ENCODE measurements at places on chromosomes 16 and 17.

DNA sequence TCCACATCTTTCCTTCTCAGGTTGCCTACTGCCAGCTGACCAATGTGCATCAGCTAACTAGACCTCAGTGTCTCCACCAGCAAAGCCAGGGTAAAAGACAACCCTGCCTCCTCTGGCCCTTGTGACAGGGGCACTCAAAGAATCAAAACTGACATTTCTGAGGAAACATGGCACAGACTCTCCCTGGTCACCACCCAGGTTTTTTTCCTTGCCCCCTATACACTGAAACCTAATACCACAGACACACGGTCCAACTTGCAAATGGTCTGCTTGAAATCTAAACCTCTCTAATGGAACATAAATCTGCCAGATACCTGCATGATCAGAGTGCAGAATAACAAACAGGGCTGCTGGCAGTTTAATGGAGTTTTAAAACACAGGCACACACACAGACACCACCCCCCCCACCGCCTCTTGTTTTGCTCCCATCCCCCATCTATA lies 19.5 kb upstream of the CORO6 start:
- no peak for DNase-seq
- H3K27me3 ChIP-seq = peaks cover 2% of the 10 kb centered on the region
- H3K27ac ChIP-seq = peak overlapping the region; percentile 17

DNA sequence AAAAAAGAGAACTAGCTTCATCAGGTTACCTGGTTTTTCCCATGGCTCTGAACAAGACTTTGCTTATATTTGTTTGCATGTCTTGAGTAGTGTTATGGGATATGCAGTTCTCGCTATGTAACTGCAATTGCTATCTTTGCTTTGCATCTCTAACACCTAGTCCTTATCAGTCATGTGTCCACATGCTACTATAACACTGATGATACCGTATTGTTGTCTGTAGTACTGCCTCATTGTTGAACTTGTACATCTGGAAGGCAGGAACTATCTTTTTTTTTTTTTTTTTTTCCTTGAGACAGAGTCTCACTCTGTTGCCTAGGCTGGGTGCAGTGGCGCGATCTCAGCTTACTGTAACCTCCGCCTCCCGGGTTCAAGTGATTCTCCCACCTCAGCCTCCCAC lies 2.5 kb downstream of the PSME3 start:
- no peaks in the 10 kb centered on the region for H3K27me3 ChIP-seq
- no peaks in the 10 kb centered on the region for H3K36me3 ChIP-seq
- H3K4me3 ChIP-seq = no peak overlapping the region
- no peak overlapping the region for H3K27ac ChIP-seq

DNA sequence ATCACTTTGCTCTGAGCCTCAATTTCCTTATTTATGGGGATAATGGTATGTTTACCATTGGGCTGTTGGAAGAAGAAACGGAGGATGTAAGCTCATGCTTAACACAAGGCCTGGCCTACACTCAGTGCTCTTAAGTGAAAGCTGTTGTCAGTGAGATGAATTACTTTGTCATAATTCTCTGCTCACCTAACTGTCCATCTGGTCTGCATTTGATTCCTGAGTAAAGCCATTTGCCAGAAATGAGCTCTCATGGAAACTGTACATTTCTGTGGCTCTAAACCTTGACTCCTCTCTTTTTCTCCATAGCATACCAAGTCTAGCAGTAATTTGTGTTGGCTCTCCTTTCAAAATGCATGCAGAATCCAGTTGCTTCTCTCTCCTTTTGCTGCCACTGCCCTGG lies 445.7 kb downstream of the UTP18 start:
- peaks cover 13% of the 10 kb centered on the region for H3K4me1 ChIP-seq
- H3K27me3 ChIP-seq = no peaks in the 10 kb centered on the region
- no peaks in the 10 kb centered on the region for H3K36me3 ChIP-seq
- DNase-seq = no peak
- H3K4me3 ChIP-seq = no peak overlapping the region

- H3K27ac ChIP-seq = no peak overlapping the region
- H3K4me1 ChIP-seq = peaks cover 36% of the 10 kb centered on the region
- H3K27me3 ChIP-seq = peaks cover 11% of the 10 kb centered on the region
- no peak for DNase-seq
- H3K36me3 ChIP-seq = peaks cover 4% of the 10 kb centered on the region
Observed at GRCh38 chr16:85377388-85378144, 235.6 kb upstream of the GSE1 start.

DNA sequence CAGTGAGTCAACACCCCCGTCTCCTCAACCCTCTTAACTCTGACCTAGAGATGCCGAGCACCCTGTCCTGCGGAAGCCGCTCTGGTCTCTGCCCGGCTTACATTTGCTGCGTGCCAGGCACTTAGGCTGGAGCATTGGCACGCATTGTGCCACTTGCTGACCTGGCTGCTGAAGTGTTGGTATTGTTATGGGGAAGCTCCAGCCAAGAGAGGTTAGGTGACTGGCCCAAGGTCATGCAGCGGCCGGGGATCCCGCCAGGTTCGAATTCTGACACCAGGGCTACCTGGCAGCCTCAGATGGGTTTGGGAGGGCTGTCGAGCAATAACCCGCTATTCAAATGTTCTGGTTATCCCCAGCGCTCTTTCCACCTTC lies 5.0 kb upstream of the HSD17B1 start:
- H3K27ac ChIP-seq = peak overlapping the region; percentile 15
- peaks cover 8% of the 10 kb centered on the region for H3K4me1 ChIP-seq
- peak overlapping the region; percentile 42 for H3K4me3 ChIP-seq
- H3K36me3 ChIP-seq = no peaks in the 10 kb centered on the region

GRCh38 chr17:78129351-78130089 lies 965 bp upstream of the TMC6 start:
- H3K4me3 ChIP-seq = peak overlapping the region; percentile 89
- H3K27me3 ChIP-seq = peaks cover 18% of the 10 kb centered on the region
- DNase-seq = no peak
- no peak overlapping the region for H3K27ac ChIP-seq

DNA sequence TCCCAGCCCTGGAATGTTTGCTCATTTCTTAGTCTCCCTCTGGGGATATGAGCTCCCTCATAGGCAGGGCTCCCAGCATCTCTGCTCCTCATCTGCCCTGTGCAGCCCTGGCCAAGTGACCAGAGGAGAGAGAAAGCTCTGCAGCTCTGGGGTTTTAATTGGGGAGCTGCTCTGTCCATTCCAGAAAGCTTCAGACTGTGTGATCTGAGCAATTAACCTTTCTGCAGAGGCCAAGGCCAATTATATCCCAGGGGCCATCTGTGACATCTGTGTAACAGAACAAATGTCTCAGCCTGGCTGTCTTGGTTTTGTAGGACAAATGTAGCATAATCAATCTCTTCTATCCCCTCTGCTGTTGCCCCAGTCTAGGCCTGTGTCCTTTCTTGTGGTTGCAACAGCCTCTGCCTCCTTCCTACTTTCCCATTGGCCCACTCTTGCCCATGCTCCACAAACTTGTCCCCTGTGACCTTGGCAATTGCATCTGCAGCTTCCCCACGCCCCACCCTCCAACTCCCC lies 156.0 kb downstream of the GSG1L start:
- H3K27me3 ChIP-seq = peaks cover 4% of the 10 kb centered on the region
- H3K27ac ChIP-seq = peak overlapping the region; percentile 65
- H3K4me3 ChIP-seq = peak overlapping the region; percentile 27
- no peaks in the 10 kb centered on the region for H3K36me3 ChIP-seq
- peak; percentile 31 for DNase-seq

- H3K27me3 ChIP-seq = peaks cover 9% of the 10 kb centered on the region
- H3K4me3 ChIP-seq = no peak overlapping the region
- H3K4me1 ChIP-seq = no peaks in the 10 kb centered on the region
- no peaks in the 10 kb centered on the region for H3K36me3 ChIP-seq
Observed at GRCh38 chr16:88384222-88385111, 1.7 kb downstream of the ZNF469 start.

DNA sequence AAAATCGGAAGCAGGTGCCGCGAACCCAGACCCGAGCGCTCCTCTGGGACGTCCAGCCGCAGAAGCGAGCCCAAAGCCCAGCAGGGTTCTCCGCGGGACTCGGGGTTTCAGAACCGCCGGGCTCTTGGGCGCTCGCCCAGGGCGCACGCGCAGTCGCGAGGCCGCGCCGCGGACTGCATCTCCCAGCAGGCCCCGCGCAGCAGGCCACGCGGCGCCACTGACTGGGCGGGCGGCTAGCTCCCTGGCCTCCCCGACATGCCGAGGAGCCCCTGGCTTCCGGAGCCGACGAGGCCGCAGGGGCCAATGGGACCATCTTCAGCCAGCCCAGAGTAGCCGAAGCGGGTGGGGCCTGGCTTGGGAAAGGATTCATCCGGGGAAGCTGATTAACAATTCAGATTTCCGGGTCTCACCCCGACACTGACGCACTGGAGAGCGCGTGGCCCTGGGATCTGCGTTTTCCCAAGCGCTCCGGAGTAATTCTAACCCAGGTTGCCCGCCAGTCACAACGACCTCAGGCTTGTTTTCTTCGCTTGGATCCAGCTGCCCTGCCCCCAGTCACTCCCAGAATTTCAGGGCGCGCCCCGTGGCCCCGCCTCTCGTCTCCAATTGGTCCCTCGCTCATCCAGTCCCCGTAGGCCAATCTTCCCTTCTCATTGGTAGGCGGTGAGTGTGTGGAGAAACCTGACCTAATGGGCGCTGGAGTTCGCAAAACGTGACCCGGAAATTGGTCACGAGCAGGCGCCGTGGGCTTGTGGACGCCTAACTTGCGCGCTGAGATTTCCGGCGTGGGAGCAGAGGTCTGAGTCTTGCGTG lies at the start of gene ZNF263:
TSS of gene ZNF263 (plus strand) at position 762 of the 813 bp plus-strand sequence. CDS start 328 bp downstream, outside the sequence.
- peak; percentile 91 for DNase-seq
- peaks cover 11% of the 10 kb centered on the region for H3K4me1 ChIP-seq
- peaks cover 20% of the 10 kb centered on the region for H3K27me3 ChIP-seq
- H3K27ac ChIP-seq = peak within 1 kb of the TSS; percentile 98
- peak within 1 kb of the TSS; percentile 100 for H3K4me3 ChIP-seq

- H3K36me3 ChIP-seq = no peaks in the 10 kb centered on the region
- H3K27ac ChIP-seq = no peak overlapping the region
- H3K4me1 ChIP-seq = peaks cover 16% of the 10 kb centered on the region
- peak overlapping the region; percentile 72 for H3K4me3 ChIP-seq
- H3K27me3 ChIP-seq = peaks cover 14% of the 10 kb centered on the region
- DNase-seq = peak; percentile 62
Observed at GRCh38 chr17:21376759-21377690, 868 bp downstream of the KCNJ12 start.

DNA sequence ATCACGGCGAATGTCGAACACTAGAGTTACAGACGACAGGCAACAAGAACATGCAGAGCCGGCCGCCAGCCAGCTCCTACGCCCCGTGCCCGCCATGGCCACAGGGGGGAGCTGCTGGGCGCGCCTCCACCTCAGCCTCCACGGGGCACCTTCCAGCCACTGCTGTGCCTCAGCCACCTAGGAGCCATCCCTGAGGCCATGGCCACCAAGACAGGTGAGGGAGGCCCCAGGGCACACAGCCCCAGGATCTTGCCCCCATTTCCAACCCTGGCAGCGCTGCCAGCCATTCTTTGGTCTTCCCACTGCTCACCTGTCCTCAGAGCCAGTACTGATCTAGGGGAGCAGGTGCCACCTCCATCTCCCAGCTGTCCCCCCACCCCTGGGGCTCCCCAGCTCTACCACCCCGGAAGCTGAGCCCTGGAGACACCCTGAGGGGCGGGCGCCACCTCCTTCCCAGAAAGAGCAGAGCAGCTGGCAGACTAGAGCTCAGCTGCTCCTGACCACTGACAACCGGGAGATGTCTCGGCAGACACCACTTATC lies 11.8 kb downstream of the GNPTG start:
- no peak overlapping the region for H3K4me3 ChIP-seq
- no peaks in the 10 kb centered on the region for H3K36me3 ChIP-seq

GRCh38 chr17:80106176-80106575 lies 4.8 kb downstream of the GAA start:
- no peaks in the 10 kb centered on the region for H3K36me3 ChIP-seq
- H3K4me1 ChIP-seq = peaks cover 25% of the 10 kb centered on the region
- peaks cover 13% of the 10 kb centered on the region for H3K27me3 ChIP-seq

DNA sequence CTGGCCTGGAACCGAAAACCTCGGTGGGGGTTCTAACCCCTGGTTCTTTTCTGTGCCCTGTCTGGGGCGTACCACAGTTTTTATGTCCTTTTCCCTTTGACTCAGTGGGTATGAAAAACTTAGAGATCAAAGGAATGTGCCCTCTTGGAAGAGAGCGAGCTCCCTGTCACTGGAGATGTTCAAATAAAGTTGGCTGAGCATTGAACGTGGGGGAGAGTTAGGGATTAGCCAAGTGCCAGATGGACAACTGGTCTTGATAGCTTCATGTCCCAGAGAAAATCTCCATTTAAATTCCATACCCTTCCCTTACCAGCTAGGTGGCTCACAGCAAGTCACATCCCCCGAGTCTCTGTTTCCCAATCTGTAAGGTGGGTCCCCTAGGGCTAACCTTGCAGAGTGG lies 9.5 kb downstream of the ADGRG1 start:
- peaks cover 6% of the 10 kb centered on the region for H3K27me3 ChIP-seq
- no peak overlapping the region for H3K27ac ChIP-seq

DNA sequence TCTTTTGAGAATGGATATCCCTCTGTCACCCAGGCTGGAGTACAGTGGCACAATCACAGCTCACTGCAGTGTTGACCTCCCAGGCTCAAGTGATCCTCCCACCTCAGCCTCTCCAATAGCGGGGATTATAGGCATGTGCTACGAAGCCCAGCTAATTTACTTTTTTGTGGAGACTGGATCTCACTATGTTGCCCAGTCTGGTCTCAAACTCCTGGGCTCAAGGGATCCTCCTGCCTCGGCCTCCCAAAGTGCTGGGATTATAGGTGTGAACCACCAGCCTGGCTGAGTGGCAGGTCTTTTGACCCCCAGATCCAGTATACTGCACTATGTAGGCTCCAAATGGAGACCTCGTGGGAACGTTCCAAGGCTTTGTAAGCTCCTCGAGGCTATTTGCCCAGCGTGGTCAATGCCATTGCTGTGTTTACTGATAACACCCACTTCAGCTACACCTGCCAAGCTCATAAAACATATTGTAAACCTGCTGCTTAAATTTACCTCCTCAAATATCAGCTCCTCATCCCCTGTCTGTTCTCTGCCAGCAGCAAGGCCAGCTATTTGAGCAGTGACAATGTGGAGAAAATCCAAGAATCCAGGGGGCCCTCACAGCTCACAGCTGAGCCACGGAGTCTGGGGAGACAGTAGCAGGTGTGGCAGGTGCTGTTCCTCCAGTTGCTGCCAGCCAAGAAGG lies 16.2 kb upstream of the KIFC3 start:
- no peak for DNase-seq
- no peak overlapping the region for H3K27ac ChIP-seq
- H3K36me3 ChIP-seq = no peaks in the 10 kb centered on the region
- peaks cover 11% of the 10 kb centered on the region for H3K27me3 ChIP-seq
- no peak overlapping the region for H3K4me3 ChIP-seq

GRCh38 chr16:16025214-16025968 lies 76.0 kb downstream of the ABCC1 start:
- no peaks in the 10 kb centered on the region for H3K27me3 ChIP-seq
- no peaks in the 10 kb centered on the region for H3K36me3 ChIP-seq
- no peak overlapping the region for H3K4me3 ChIP-seq
- no peak for DNase-seq
- H3K4me1 ChIP-seq = peaks cover 5% of the 10 kb centered on the region
- H3K27ac ChIP-seq = no peak overlapping the region

- DNase-seq = no peak
- H3K4me3 ChIP-seq = no peak overlapping the region
- peaks cover 4% of the 10 kb centered on the region for H3K36me3 ChIP-seq
- no peak overlapping the region for H3K27ac ChIP-seq
- H3K27me3 ChIP-seq = peaks cover 4% of the 10 kb centered on the region
Observed at GRCh38 chr16:48008011-48008525, 147.7 kb downstream of the ABCC12 start.

- no peak for DNase-seq
- no peaks in the 10 kb centered on the region for H3K4me1 ChIP-seq
- H3K27ac ChIP-seq = no peak overlapping the region
- H3K36me3 ChIP-seq = peaks cover 2% of the 10 kb centered on the region
- no peaks in the 10 kb centered on the region for H3K27me3 ChIP-seq
Observed at GRCh38 chr17:66691644-66692420, 143.1 kb upstream of the CACNG5 start.

GRCh38 chr16:50685462-50686063 lies 4.5 kb upstream of the SNX20 start:
- H3K4me1 ChIP-seq = peaks cover 4% of the 10 kb centered on the region
- DNase-seq = no peak
- no peak overlapping the region for H3K27ac ChIP-seq
- no peaks in the 10 kb centered on the region for H3K36me3 ChIP-seq
- H3K27me3 ChIP-seq = peaks cover 2% of the 10 kb centered on the region

Data from glutamatergic neuron (in vitro differentiated cells).